CD4-positive, alpha-beta T cell treated with Interleukin-2 at 100 ng/mL for 4 hours (primary cell): ENCODE measurements at places on chromosomes 16 and 17.

DNA sequence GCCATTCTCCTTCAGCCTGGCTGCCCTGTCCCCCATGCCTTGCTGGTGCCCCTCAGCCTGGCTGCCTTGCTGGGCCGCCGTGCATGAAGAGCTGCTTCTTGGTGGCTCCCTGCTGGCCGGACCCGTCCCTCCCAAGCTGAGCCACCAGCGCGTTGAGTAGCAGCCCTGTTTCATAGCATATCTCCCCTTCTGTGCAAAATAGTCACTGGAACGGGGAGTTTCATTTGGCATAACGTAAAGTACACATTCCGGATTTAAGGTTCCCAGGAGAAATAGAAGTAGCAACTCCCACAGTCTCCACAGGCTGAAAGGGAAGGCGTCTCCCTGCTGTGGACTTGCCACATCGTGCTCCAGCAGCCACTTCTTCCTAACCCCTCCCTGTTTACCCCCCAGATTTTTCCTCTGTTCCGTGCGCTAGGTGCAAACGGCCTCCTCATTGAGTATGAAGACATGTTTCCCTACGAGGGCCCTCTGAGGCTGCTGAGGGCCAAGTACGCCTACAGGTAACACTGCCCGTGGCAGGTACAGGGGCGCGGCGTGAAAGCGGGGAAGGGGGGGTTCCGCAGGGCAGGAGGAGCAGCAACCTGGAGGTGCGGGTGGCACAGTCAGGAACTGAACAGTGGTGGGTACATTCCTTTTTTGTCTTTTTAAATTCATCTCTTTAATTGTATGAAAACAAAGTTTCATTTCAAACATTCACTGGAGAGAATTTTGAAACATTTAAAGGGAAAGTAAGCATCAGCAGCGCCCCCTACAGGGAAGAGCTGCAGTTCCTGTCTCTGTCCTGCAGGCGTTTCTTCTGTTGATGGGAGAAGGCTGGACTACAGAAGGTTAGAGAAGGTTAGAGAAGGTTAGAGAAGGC, 5.8 kb upstream of the OGFOD3 start:
- DNase-seq = peak; percentile 53

DNA sequence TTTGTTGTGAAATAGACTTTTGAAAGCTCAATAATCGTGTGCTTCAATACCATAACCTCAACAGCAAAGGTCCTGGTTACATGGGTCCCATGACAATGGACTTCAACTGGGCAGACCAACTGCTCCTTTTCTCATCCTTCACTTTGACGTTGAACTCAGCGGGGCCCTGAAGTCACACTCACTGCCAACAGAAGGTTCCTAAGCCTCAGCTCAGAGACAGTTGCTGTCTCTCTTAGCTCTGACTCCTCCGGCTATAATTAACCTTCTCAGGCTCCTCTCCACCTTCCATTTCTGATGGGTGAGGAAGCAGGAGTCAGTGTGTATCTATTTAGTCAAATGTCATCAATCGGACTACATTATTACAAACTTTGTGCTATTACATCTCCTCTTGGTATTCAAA, 23.8 kb downstream of the MPP3 start:
- DNase-seq = no peak

GRCh38 chr16:24850289-24850938, 4.7 kb downstream of the SLC5A11 start:
- DNase-seq = no peak

DNA sequence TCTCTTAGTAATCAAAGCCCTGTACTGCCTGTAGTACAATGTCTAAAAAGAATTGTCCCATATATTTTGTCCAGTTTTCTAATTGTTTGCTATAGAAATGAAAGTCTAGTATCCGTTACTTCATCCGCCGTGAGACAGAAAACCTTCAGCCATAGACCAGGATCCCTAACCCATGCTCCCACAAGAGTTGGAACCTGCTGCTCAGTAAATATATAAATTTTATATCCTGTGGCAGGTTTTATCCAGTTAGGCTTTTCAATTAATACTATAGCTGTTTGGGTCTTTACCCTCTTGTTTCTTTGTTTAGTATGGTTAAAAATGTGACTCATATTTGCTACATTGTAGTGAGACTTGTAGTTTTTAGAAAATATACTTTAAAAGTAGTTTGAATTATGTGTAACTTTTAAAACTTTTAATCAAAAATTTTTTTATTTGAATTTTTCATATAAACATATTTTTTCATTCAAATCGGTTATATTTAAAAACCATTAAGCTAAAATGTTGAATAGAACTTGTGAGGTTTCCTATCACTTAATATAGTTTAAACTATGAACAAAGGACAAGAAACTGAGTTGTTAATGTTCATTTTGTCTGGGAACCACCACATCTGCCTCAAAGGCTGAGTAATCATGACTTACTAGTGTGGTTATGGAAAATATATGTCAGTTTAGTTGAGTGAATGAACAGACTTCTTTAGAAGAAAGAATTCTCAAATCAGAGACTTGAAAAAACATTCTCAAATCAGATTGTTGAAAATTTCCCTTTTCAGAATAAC, 54.8 kb downstream of the VMP1 start:
- peak; percentile 59 for DNase-seq

DNA sequence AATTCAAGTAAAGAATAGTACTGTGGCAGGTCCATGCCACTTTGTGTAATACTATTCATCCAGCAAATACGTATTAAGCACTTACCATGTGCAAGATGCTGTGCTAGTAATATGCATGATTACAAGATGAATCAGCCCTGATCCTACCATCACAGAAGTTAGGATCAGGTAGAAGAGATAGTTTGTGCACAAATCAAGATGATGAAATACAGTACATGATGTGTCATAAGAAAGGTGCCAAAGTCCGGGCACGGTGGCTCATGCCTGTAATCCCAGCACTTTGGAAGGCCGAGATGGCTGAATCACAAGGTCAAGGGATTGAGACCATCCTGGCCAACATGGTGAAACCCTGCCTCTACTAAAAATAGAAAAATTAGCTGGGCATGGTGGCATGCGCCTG, 10.9 kb downstream of the COG4 start:
- DNase-seq = no peak

DNA sequence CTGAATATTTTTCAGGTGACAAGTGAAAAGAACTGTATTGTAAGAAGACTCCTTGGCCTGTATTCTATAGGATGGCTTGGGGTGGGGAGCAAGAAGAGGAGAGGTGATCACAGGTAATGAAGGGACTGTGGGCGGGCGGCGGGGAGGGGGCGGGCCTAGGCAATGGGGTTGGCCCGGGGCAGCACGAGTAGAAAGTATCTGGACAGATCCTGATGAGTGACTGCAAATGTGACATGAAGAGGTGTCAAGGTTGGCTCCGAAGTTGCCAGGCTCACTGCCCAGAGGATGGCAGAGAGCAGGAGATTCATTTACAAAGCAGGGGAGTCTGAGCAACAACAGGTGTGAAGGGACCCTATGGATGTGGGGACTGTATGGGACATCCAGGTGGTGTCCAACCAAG, 10.8 kb upstream of the G6PC1 start:
- DNase-seq = no peak

DNA sequence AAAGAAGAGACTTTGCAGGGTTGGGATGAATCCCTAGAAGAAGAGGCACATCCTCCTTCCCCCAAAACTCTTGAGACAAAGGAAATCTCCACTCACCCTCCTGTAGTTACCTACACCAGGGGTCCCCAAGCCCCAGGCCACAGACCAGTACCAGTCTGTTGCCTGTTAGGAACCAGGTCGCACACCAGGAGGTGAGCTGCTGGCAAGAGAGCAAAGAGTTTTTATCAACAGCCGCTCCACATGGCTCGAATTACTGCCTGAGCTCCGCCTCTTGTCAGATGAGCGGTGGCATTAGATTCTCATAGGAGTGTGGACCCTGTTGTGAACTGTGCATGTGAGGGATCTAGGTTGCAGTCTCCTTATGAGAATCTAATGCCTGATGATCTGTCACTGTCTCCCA, 98.9 kb downstream of the CCT6B start:
- DNase-seq = no peak

DNA sequence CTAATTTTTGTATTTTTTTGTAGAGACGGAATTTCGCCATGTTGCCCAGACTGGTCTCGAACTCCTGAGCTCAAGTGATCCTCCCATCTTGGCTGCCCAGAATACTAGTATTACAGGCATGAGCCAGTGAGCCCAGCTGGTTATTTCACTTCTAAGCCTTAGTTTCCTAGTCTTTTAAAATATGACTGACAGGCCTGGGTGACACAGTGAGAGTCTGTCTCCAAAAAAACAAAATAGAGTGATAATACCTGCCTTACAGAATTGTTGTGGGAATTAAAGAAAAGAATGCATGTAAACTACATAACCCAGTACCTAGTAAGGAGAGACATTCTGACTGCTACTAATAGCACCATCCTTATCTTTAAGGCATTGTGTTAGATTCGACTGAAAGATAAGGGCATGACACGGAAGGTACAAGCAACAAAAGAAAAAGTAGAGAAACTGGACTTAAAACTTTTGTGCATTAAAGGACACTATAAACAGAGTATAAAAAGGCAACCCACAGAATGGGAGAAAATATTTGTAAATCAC, 11.6 kb downstream of the TOM1L2 start:
- no peak for DNase-seq

DNA sequence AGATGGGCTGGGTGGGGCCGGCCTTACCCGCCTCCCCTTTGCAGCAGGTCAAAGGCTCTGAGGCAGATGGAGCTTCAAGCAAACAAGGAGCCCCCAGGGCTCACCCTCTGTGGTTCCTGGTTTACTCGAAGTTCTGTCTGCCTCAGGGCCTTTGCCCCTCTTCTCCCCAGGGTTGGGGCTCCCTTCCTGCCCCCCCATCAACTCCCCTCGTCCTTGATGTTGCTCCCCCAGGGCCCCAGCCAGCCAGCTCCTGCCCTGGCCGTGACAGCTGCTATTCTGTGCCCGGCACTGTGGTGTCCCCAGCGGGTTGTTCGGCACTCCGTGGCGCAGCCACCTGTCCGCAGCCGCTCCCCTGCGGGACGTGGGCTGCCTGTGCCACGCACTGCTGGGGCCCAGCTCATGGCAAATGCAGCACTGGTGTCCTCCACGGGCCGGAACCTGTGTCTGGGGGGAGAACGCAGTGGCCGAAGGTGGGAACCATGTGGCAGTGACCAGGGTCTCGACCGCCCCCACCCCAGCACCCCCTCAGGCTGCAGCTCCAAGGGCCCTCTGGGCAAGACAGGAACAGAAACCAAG, 4.3 kb upstream of the METRN start:
- DNase-seq = no peak

DNA sequence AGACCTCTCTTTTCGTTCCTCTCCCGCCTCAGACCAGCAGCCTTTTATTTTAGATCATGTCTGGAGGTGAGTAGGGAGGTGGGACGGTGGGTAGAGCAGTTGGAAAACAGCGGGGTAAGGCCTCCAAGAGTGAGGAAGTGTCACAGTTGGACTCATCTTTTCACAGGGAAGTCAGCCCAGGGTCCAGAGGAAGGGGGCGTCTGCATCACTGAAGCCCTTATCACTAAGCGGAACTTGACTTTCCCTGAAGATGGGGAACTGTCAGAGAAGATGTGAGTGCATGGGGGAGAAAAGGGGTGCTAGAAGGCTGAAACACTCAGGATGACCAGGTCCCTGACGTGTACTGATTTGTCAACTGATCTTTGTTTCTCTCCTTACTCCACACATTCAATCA, 461 bp downstream of the LRRC46 start:
- no peak for DNase-seq

GRCh38 chr16:79018650-79019429, 581.7 kb downstream of the MAF start:
- no peak for DNase-seq

GRCh38 chr17:4262703-4263102, 1.1 kb downstream of the ANKFY1 start:
- DNase-seq = no peak

DNA sequence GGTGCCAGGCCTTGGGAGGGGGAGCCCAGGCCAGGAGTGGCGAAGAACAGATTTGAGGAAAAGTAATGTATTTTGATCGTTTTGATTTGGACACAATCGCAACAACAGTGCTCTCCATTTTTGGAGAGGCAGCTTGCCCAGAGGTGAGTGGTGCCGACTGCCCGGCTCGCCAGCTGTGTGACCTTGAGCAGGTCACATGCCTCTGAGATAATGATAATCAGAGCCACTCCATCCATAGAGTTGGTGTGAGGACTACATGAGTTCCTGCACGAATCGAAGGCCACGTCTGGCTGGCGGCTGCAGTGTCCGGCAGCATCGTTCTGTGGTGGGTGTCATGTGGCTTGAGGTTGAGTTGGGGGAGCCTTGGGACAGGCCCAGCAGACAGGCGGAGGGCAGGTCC, 20.7 kb downstream of the LLGL2 start:
- no peak for DNase-seq

DNA sequence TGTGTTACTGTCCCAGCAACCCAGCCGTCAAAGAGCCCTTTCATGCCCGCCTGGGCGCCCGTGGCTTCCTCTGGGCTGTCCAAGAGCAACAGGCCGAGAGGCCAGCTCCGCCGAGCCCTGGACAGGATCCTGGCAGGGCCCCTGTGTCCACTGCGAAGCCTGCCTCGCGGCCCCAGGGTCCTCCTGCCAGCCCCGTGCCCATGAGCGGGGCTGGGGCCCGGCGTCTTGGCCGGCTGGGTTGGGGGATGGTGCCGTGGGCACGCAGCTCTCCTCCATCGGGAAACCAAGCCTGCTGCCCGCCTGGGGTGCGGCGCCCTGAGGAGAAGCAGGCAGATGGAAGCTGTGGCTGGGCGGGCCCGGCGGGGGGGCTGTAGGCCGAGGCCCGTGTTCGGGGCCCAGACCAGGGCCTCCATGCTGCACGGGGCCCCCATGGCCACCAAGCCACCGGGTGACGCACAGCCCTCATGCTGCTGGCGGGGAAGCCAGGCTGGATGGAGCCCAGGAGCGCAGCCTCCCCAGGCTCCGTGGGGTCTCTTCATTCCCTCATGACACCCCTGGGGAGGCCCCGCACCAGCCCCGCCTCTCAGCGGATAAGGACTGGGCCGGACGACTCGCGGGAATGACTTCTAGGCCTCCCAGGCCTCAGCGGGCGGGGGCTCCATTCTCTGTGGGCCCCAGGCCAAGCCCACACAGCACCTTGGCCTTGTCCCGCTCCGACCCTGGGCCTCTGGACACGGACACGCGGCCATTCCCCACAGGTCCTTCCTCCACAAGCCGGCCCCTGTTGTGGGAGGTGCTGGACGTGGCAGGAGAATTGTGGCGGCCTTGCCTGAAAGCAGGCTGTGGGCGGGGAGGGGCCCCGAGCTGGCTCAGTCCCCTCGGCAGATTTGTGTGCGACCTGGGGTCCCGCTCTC, at the start of gene C1QTNF8:
Gene C1QTNF8, minus strand, starts transcription at position 76 of the 914 bp plus-strand sequence. CDS start 1,322 bp downstream, outside the sequence.
- no peak for DNase-seq

DNA sequence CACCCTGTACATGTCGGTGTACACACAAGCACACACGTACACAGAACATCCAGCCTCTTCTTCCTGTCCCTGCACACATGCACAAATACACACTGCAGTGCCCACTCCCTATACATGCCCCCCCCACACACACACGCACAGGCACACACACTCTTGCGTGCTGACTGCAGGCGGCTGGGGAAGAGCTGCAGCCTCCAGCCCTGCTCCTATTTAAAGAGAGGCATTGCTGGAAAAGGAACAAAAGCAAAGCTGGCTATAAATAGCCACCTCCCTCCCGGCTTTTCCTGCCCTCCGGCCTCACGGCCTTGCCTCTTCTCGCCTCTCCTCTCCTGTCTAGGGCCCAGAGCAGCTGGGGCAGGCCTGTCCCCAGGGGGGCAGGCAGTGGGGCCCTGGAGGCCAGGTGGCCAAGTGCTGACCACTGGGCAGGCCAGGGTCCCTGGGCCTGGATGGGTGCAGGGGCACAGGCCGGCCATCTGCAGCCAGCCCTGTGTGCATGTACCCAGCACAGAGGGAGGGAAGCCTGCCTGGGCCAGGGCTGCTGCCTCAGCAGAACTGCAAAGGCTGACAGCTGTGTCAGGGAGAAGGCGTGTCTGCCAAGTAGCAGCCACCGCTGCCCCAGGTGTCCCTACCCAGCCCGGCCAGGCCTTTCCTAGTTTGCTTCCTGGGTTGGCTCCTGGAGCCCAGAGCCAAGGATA, 25.4 kb downstream of the RTN4RL1 start:
- no peak for DNase-seq

GRCh38 chr16:5257462-5257861, 159.9 kb upstream of the EEF2KMT start:
- no peak for DNase-seq
